ENCODE measurements at places on chromosomes 2 and 18.

GRCh38 chr2:171712051-171712450 is 24.8 kb downstream of the DYNC1I2 start:
- DNase-seq, result no peak

GRCh38 chr2:128312411-128312810 is 6.3 kb downstream of the HS6ST1 start:
- no peak for DNase-seq

DNA sequence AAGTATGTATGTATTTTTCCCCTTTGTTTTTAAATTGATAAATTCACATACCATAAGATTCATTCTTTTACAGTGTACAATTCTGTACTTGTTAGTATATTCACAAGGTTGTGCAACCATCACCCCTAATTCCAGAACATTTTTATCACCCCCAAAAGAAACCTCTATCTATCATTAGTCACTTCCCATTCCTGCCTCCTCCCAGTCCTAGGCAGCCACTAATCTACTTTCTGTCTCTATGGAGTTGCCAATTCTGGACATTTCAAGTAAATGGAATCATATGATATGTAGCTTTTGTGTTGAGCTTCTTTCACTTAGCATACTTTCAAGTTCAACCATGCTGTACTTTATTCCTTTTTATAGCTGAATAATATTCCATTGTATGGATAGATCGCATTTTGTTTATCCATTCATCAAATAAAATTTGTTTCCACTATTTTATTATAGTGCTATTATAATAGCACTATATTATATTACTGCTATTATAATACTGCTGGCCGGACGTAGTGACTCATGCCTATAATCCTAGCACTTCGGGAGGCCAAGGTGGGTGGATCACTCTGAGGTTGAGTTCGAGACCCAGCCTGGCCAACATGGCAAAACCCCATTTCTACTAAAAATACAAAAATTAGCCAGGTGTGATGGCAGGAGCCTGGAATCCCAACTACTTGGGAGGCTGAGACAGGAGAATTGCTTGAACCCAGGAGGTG is 10.9 kb downstream of the STARD7 start:
- no peak for DNase-seq

DNA sequence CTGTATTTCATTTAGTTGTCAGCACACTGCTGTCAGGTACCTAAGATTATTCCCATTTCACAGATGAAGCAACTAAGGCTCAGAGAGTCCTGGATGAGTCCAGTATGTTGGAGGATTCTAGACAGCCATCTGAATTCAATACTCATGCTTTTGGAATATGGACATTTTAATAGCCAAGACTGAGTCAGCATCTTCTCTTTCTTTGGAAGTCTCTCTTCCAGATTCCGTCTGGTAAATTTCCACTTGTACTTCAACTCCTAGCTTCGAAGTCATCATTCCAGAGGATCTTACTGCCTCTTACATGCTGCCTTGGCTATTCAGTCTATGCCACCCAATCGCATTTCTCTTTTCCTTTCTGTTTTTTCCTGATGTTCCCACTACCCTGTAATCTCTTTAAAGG is 40.6 kb downstream of the INSIG2 start:
- no peak for DNase-seq

GRCh38 chr18:59343926-59344325 is 15.1 kb downstream of the LMAN1 start:
- no peak for DNase-seq

GRCh38 chr2:61887717-61888266 is 664 bp downstream of the CCT4 start:
- no peak for DNase-seq

DNA sequence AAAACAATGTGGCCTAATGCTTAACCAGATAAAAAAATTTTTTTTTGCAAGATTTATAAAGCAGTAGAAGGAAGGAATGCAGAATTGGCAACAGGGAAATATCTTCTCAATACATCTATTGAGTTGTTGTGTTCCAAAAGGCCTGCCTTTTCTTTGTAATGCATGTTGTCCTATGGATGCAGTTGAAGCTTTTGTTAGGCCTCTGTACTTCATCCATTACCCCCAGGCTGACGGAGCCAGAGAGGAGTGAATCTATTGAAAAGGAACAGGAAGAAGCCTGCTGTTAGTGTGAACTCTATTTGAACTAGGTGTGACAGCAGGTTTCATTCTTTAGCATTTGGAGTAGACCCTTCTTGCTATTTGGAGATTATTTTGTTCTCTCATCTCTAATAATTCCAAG is 56.5 kb downstream of the MTX2 start:
- no peak for DNase-seq

GRCh38 chr2:143688815-143689214 is 559.6 kb downstream of the ARHGAP15 start:
- DNase-seq, result no peak

DNA sequence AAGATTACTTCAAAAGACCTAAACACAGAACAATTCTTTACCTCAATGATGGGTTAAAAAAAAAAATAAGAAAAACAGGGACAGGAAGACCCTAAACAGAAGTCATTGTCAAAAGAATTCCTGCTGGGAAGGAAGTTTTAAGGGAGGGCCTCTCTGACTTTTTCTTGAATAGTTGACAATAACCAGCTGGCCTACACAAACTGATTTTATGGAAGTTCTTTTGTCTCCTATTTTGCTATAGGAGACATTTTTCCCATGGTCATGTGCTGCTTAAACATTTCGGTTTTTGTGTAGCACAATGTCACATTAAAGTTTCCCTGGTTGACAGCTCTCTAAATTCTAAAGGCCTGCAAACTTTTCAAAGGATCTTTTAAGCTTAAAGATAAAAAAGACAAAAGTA is 55.3 kb downstream of the RFTN2 start:
- no peak for DNase-seq

DNA sequence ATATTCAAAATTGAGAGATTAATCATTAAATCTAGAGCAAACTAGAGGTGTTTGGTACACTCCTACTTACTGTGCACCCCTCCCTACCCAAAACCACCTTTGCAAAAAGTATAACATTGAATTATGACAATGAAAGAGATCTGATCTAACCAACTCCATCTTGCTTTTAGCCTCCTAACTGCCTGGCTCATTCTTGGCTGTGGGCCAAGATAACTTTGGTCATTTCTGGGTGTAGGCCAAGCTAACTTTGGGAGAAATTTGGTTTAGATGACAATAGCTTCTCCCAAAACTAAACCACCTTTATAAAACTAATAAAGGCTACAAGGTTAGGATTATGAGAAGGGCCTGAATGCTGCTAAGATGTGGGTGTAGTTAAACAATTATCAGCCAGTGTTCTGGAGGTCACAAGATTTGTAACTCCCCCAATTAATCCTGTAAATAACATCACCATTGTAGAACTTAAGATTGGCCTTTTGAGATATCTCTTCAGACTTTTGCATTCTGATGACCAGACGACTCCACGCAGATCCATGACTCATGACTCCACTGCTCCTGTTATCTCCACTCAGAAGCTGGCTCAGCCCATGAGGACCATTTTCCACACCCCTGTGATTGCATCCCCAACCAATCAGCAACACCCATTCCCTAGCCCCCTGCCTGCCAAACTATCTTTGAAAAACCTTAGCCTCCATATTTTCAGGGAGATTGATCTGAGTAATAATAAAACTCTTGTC is 160.2 kb downstream of the FBXO15 start:
- no peak for DNase-seq

DNA sequence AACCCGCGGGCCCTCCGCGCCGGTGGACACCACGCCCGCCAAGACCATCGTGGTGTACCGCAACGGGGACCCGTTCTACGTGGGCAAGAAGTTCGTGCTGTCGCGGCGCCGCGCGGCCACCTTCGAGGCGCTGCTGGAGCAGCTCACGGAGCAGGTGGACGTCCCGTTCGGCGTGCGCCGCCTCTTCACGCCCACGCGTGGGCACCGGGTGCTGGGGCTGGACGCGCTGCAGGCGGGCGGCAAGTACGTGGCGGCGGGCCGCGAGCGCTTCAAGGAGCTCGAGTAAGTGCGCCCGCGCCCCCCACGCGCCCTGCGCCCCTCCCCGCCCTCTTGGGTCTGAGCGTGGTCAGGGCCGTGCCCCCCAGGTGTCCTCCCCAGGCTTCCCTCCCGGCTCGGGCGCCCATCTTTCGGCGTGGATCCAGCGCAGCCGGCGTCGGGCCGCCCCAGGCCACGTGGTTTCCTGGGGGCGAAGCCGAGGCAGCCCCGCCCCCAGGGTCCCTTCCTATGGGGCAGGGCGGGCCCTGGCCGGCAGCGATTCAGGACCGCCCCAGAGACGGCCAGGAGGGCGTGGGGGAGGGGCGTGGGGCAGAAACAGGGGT is 481 bp downstream of the DCDC2C start:
- DNase-seq, result no peak

DNA sequence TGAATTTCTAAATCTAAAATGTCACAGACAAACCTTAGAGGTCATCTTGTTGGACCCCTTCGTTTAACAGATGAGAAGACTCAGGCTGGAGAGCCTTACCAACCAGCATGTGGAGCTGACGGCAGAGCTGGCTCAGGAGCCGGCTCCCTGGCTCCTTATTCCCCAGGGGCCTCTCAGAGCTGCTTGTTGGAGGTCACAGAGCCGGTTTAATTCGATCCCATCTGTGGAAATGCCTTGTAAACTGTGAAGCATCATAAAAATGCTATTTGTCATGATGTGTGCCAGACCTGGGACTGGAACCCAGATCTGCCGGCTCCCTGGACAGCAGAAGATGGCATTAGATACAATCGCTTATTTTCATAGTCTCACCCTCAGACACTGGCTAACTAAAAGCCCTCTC is 8.2 kb upstream of the CIB4 start:
- peak; percentile 49 for DNase-seq

GRCh38 chr2:135829378-135830135 is 7.4 kb downstream of the LCT start:
- DNase-seq, result no peak

GRCh38 chr2:202121532-202122162 is 48.6 kb downstream of the KIAA2012 start:
- DNase-seq, result no peak

GRCh38 chr2:112772322-112772721 is 7.9 kb upstream of the CKAP2L start:
- no peak for DNase-seq

DNA sequence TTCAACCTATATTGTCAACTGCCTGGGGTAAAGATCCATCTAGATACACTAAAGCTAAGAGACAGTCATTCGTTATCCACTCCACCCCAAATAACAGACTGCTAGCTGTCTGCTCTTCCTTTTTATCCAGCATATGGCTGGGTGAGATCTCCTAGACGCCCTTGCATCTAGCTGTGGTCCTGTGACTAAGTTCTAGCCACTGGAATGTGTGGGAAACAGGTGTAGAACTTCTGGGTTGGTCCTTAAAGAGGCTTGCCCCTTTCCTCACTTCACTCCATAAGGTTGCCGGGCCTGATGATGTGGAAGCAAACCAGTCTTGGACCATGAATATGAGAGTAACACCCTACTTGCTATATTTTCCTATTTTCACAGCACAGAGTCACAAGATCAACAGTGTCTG is 3.2 kb downstream of the COA5 start:
- no peak for DNase-seq

DNA sequence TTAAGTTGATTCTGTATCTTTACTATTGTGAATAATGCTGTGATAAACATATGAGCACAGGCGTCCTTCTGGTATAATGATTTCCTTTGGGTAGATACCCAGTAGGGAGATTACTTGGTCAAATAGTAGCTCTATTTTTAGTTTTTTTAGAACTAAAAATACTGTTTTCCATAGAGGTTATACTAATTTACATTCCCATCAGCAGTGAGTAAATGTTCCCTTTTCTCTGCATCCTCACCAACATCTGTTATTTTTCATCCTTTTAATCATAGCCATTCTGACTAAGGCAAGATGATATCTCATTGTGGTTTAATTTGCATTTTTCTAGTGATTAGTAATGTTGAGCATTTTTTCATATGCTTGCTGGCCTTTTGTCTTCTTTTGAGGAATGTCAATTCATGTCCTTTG is 35.1 kb downstream of the PMS1 start:
- no peak for DNase-seq

- DNase-seq, result no peak
These were observed 131.4 kb downstream of the SEPTIN10 start for GRCh38 chr2:109482361-109482861.

- no peak for DNase-seq
These were observed 59.3 kb upstream of the SPP2 start for GRCh38 chr2:233991196-233991595.

- no peak for DNase-seq
These were observed 54.5 kb downstream of the ZDBF2 start for GRCh38 chr2:206328974-206329373.

- no peak for DNase-seq
These were observed 36.9 kb upstream of the SERPINB2 start for GRCh38 chr18:63850636-63851035.

DNA sequence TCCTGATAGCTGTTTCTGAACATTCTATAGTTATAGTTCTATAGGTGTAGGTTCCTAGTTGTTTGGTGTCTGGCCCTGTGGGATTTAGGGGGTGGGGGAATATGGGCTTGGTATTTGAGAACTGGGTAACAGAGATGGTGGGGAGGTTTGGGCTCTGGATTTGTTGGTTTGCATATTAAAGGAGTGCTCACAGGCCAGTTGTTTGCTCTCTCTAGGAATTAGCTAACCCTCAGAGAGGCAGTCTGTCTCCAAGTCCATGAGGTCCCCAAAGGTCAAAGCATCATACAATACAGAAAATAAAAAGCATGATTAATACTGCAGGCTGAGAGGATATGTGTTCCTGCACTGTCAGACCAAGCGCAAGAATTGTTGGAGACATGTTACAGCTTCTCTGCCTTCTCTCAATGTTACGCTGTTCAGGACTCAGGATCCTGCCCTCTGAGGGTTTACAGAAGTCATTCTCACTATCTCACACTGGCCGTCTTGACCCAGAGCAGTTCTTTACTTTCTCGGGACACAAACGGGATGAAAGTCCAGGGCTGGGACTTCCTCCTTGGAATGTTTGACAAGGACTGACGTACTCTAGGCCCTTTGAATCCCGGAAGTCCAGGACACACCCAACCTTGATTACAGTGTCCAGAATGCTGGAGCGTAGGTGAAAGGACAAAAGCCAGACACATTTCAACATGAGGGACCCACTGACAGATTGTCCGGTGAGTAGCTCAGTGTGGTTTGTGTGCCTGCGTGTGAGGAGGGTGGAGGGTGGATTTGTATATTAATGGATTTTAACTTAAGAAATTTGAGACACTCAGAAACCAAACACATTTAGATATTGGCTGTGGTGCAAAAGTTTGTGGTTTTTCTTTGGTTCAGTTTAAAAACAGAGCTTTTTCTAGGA is at the start of gene NOSTRIN:
Gene NOSTRIN (plus strand): TSS at position 677 of the 898 bp plus-strand sequence. CDS start 10 bp downstream, at position 687.
- DNase-seq, result no peak

GRCh38 chr2:26936855-26937254 is 33.6 kb upstream of the MAPRE3 start:
- no peak for DNase-seq

DNA sequence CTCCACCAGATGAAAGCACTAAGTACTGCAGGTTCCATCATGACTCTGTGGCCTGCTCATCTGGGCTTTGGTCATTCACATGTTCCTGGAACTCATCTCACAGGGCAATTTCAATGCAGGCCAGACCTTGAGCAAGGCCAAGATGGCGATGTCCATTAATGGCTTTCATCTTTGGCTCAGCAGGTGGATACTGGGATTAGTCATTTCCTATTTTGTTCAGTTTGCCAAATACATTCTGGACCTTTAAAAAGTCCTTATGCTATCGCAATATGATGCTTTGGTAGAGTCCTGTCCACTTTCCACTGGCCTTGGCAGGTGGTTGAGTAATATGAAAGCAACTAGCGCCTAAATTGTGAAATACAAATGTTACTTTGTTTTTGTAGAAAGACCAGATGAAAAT is 170.1 kb upstream of the REV1 start:
- DNase-seq, result no peak

- no peak for DNase-seq
These were observed 17.8 kb downstream of the MAPRE3 start for GRCh38 chr2:26988058-26988860.

GRCh38 chr2:246489-247144 is 17.2 kb downstream of the SH3YL1 start:
- DNase-seq, result no peak
